ENCODE measurements at places on chromosomes 1 and 21. TPM values are rescaled to one million over a fixed set of nuclear protein-coding genes. Genes with fewer than 3 reads are reported as not detected.

The LPAR3 gene
- total RNA-seq, result not detected

DNA sequence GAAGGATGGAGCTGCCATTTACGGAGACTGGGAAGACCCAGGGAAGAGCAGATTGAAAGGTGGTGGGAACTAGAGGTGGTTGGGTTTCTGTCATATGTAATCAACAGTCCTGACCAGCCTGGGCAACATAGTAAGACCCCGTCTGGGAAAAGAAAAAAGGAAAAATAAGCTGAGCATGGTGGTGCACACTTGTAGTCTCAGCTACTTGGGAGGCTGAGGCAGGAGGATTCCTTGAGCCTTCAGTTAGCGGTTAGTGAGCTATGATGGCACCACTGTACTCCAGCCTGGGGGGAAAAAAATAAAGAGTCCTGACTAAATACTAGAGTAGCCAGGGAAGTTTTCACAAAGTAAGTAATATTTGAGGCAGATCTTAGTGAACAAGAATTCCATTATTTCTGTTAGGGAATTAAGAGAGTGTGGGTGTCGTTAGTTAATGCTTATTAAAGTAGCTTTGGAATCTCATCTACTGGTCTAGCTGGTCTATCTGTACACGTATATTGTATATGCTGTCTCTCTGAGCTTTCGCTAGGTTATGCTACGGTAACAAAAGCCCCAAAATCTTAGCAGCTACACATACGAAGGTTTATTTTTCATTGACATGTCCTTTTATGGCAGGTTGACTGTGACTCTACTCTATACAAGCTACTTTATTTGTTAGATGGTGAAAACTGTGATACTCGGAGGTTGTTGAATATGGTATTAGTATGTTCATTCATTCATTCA is 4.4 kb downstream of the NBPF1 start:
- no peak for DNase-seq

- DNase-seq, result no peak
These were observed 248.3 kb downstream of the NUF2 start for GRCh38 chr1:163570071-163570470.

GRCh38 chr21:45069711-45070110 is 4.7 kb upstream of the ADARB1 start:
- DNase-seq, result no peak

GRCh38 chr1:25020851-25021590 is 90.9 kb upstream of the RUNX3 start:
- DNase-seq, result no peak

The SAMD11 gene
- not detected for total RNA-seq

DNA sequence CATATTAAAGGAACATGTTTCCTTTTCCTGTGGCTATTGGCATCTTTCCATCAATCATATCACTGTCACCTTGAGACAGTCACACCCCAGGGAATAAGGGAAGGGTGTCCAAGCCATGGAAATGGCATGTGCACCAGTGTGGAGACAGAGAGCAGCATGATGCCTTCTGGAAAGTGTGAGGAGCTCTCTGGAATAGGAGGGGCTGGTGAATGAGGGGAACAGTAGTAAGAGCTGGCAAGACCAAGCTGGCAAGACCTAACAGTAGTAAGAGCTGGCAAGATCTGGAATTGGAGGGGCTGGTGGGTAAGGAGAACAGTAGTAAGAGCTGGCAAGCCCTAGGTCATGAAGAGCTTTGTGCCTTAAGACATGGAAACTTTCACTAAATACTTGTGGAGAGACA is 186.7 kb downstream of the C1orf94 start:
- no peak for DNase-seq

DNA sequence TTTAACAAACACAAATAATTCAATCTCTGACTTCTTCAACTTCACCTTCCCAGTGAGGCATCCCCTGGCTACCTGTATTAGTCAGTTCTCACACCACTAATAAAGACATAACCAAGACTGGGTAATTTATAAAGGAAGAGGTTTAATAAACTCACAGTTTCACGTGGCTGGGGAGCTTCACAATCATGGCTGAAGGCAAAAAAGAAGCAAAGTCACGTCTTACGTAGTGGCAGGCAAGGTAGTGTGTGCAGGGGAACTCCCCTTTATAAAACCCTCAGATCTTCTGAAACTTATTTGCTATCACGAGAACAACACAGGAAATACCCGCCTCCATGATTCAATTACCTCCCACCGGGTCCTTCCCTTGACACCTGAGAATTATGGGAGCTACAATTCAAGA is 478.5 kb downstream of the ADGRL2 start:
- no peak for DNase-seq

DNA sequence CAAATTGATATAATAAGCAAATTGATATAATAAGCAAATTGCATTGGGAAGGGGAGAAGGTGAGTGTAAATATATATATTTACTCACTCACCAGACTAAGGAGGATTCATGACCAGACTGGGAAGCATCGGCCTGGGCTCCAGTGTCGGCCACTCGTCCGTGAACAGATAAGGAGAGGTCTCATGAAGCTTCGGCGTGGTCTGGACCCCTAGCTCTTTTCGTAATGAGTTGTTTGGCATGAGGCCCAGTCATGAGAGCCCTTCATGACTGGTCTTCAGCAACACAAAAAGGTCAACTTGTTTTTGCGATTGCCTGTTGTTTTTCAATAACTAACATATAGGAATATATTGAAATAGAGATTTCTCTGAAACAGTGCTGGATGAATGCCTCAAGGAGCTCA is 222.9 kb upstream of the KCNK2 start:
- no peak for DNase-seq

The KRTAP19-3 gene
- not detected for total RNA-seq

DNA sequence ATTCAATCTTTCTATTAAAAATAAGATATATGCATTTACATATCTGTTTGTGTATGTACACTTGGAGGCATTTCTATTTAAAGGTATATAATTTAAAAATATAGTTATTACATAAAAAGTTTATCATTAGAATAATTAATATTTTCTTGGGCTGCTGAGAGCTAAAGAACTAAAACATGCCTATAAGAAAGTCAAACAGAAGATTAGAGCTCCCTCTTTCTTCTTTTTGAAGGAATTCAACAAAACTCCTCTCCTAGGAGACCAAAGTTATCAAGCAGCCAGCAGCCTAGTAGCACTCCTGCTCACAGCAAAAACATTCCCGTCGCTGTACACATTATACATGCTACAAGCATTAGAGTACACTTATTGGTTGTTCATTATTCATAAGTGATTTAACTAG is 216.4 kb downstream of the VAV3 start:
- DNase-seq, result peak; percentile 30

The TMEM82 gene
- not detected for total RNA-seq

DNA sequence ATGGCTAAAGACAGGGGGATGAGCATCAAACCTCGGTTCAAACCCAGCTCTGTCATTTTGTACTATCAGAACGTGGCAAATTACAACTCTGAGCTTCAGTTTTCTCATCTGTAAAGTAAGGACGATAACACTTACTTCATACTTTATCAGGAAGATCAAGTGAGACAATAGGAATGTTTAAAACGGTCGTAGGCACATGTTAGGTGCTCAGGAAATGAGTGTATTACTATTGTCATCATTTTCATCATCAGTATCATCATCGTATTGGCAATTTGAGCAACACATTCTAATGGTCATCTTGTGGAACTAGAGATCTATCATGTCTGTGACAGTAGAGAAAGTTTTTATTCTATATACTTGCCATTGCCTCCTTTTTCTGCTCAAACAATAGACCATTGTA is 22.1 kb upstream of the GADD45A start:
- no peak for DNase-seq

The TTC34 gene
- total RNA-seq, result 2.2 TPM

DNA sequence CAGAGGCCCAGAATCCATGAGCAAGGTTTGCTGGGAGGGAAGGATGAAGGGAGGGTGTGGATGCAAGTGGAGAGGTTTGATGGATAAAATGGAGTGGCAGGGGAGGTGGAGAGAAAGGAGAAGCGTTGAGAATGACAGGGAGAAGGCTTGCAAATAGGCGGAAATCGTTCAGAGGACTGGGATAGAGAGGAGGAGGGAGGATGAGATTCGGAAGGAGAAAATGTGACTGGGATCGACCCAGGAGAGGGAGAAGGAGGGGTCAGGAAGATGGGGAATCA is 376 bp downstream of the AVPR1B start:
- DNase-seq, result no peak

GRCh38 chr1:115323366-115324004 is 14.6 kb downstream of the NGF start:
- no peak for DNase-seq

The FTCD gene
- 1.1 TPM for total RNA-seq

The TSPAN1 gene
- not detected for total RNA-seq

GRCh38 chr1:46289976-46290375 is 13.4 kb downstream of the LRRC41 start:
- no peak for DNase-seq

The ARHGEF10L gene
- 2.4 TPM for total RNA-seq

The LHX8 gene
- not detected for total RNA-seq

- no peak for DNase-seq
These were observed 32.9 kb upstream of the JUN start for GRCh38 chr1:58816747-58817221.

The KIAA1614 gene
- total RNA-seq, result not detected

The CACHD1 gene
- total RNA-seq, result not detected

GRCh38 chr1:7420098-7420445 is 351.0 kb upstream of the VAMP3 start:
- no peak for DNase-seq

The KIF2C gene
- total RNA-seq, result 140 TPM

The HOOK1 gene
- total RNA-seq, result not detected

DNA sequence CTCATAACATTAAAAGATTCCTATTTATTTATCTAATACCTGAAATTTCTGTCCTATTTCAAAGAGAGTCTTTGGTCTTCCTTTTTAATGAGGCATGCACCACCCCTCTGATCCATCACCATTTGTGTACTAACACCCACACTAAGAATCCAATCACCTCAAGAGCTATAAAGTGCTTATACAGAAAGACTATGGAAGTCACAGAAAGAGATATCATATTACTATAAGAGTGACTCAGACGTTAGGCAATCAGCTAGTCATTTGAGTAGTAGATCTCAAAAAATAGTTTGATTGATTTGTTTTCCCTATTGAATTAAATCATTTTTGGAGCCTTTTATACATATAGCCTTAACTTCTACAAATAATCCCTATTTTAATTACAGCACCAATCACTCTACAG is 46.1 kb downstream of the NME7 start:
- no peak for DNase-seq

DNA sequence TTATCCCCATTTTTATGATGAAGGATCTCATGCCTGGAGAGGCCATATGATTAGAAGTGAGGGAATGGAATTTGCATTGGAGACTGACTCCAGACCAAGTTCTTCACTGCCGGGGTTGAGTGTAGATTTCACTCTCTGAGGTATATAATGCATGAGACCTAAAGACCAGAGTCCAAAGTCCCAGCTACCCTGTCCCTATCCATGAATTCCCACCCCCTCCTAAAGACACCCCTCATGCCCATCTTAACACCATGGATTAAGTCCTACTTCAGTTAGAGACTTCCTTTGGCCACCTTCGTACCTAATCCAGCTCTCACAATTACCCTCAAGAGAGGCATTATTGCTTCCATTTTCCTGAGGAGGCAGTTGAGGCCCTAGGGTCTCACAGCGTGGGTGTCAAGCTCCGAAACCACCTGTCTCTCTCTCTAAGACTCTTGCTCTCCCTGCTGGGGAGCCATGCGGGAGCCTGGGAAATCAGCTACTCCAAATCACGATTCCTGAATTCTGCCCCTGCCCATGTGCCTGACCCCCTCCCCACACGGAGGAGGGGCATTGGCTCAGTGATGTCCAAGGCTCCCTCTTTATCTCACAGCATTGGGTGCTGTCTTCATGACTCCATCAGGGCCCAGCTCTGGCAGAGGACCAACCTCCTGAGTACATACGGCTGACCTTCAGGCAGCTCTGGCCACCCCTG is 11.7 kb upstream of the FOXO6 start:
- no peak for DNase-seq

GRCh38 chr1:68128157-68128556 is 77.7 kb upstream of the DIRAS3 start:
- DNase-seq, result no peak

The LCE6A gene
- total RNA-seq, result not detected

DNA sequence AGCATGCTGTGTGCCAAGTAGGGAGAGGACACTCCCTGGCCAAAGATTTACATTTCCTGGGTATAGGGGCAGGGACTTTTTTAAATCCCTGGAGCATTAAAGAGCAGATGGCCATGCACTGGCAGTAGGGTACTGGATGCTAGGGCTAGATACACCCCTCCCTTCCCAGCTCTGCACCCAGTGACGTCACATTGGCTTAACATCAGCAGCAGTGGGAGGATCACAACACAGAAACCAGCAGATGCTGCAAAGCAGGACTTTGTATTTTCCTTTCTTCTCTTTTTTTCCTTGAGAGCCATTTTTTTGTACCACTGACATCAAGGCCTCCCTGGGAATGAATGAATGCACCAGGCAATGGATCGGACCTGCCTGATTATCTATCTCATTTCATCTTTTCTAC is 243.0 kb downstream of the KAZN start:
- no peak for DNase-seq

DNA sequence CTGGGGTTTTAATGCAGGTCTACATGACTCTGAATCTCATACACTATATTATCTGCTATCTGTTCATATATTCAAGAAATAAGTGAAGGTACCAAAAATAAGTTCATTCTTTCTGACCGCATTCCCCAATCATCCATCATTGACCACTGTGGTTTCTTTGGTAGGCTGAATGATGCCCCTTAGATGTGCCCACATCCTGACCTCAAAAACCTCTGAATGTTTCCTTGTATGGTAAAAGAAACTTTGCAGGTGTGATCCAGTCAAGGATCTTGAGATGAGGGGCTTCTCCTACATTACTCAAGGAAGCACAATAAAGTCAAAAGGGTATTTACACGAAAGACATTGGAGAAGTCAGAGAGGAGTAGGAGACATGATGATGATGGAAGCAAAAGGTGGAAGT is 60.6 kb upstream of the LRRC8B start:
- DNase-seq, result no peak

DNA sequence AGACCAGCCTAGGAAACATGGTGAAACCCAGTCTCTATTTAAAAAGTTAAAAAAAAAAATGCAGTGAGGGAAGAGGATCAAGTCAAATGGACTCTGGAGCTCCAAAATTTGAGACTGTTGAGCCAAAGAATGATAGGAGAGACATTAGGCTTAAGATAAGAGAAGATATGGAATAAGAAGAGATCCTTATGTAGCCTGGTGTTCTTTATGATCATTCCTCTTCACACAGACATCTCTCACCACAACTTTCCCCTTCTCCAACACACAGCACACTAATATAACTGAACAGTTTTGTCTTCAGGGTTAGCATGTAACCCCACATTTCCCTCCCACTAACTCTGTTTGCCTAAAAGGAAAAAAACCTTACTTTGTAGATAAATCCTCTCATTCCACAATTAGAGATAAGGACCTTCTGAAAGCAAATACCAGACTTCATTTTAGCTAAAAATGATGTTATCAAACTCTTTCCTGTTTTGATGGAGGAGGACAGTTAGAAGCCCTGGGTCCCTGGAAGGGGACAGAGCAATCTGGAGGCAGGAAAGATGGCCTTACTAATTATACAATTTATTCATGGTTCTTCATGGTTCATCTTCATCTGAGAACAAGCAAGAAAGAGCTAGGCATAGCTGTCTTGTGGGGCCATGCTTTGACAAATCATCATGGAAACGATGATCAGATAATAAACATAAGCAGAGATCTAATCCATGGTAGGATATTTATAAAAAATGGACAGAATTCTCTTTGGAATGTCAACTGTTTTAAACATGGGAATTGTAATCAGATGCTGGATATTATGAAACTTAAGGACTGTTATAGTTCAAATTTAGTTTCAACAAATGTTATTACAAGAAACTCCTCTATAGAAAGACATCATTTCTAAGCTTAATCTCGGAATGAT is 96.7 kb upstream of the S1PR1 start:
- DNase-seq, result no peak

The GPR52 gene
- total RNA-seq, result 9.7 TPM

Data from OCI-LY7 (cell line).